ENCODE measurements at places on chromosomes 4 and X.

- DNase-seq: no peak
Measured at GRCh38 chrX:100964362-100964761, 5.1 kb upstream of the ARL13A start.

DNA sequence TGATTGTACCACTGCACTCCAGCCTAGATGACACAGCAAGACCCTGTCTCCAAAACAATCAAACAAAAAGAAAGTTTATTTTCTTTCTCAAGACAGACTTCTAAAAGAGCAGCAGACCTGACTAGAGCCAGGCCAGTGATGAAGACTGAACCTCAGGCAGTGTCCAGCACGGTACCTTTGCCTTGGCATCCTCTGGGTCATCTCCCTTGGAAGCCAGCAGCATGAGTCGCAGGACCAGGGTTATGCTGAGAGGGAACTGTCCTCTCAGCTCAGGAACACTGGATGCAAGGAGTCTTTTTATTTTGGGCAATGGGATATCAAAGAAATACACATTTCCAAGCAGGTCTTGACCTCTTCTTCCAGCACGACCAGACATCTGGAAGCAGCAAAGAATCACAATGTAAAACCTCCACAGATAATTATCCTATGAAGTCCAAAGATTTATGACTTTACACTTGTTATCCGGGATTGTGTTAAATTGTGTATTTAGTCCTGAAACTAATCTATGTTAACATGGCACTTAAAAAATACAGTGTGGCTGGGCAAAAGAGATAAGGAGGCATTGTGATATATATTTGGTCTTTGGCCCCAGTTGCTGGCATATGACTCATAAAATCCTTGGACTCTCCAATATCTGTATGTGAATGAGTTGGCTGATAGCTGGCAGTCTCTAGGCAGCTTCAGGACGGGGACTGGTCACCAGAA is 66.0 kb upstream of the DDX60 start:
- DNase-seq: no peak

DNA sequence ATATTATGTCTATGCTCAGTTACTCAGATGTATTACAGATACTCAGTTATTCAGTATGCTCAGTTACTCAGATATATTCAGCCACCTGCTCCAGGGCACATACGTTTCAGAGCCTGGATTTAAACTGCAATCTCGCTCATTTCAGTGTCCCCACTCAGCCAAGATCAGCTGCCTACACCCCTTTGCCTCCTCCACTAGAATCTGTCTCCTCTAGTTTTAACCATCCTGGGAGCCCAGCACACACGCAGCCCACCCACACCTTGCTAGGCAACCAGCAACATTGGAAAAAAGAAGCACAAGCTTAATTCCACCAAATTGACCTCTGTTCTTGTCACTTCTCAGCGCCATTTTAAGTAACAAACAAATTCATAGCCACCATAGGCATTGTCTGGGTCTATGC is 246.2 kb downstream of the QDPR start:
- DNase-seq: no peak

DNA sequence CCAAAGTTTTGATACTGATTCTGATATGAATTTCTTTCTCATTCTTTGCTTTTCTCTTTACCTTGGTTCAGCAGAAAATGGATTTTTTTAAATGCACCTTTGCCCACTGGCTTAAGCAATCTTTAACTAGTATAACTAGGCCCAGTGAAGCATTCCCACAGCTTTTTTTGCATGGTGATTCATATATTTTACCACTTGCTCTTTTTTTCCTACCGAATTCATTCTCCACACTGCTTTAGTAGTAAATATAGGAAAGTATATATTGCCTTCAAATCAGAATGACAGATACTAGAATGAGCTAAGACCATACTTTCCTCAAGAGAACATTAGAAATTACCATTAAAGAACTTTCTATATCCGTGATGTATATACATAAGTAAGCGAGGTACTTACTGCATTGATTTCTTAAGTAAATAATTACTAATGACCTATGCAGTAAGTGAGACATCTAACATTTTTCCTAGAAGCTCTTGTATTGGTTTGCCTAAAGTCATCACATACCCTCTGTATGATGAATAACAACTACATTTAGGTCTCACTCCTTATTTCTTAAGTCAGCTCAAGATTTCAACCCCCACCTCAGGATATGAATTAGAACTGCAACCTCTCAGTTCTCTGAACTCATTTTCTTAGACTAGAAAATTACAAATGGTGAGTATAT is 44.2 kb downstream of the SLC4A4 start:
- DNase-seq: no peak

GRCh38 chr4:13449590-13449989 is 34.5 kb downstream of the RAB28 start:
- DNase-seq: no peak

DNA sequence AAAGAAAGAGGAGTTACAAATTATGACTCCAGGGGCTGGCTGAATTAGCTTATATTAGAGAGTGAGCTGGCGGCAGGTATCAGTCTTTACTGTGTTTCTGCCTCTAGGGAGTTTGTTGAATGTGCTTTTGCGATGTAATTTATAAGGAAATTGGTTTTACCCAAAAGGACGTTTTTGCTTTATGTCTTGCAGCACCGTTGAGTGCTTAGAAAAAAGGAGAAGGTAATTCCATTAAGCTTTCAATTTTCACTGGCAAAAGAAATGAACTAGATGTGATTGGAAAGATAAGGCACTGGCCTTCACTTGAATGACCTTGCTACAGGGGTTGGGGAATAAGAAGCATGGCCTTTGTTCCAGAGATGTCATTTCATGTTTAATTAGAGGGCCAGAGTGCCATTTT is 74.9 kb upstream of the CBR4 start:
- no peak for DNase-seq

GRCh38 chr4:54908763-54909162 is 216.6 kb downstream of the KDR start:
- DNase-seq: no peak

GRCh38 chr4:25098964-25099891 is 61.0 kb downstream of the SEPSECS start:
- DNase-seq: no peak

- no peak for DNase-seq
Measured at GRCh38 chrX:41153957-41154356, 68.7 kb downstream of the USP9X start.

DNA sequence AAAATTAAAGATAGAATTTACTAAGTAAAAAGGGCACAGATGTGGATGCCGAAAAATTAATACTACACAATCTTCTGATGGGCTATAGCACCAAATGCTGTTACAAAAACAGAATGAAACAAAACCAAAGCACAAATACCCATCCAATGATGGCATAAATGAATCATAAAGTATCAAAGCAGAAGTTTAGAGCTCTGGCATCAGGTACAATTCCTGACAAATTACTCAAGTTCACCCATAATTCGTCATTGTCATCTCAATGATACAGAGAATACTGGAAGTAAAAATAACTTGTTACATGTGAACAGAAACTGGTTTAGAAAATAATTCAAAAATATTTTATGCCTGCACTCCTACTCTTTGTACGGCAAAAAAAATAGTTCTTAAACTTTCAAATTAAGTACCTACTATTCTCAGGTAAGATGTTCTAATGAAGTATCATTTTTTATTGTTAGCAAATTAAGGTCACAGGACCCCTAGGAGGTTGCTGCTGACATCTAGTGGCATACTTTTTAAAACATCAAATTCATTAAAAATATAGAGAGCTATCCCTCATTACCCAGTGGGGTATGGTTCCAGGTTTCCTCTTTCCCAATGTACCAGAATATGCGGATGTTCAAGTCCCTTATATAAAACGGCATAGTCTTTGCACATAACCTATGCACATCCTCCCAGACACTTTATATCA is 126.1 kb downstream of the INPP4B start:
- DNase-seq: no peak

GRCh38 chrX:148530464-148531077 is 30.2 kb downstream of the AFF2 start:
- DNase-seq: no peak

GRCh38 chrX:57232658-57233360 is 53.7 kb upstream of the FAAH2 start:
- no peak for DNase-seq

- DNase-seq: no peak
Measured at GRCh38 chr4:125481334-125482045, 166.7 kb downstream of the FAT4 start.

Measured in activated naive CD8-positive, alpha-beta T cell treated with anti-CD3 and anti-CD28 coated beads, Interleukin-2, amount 10 ng/mL, durations not matched to agents 7 days and 5 days (primary cell).